ENCODE measurements at places on chromosomes 7 and 10.

GRCh38 chr7:157753713-157754415 lies 417.1 kb downstream of the DNAJB6 start:
- DNase-seq, result no peak

GRCh38 chr10:110508159-110508788 lies 10.6 kb downstream of the DUSP5 start:
- no peak for DNase-seq

DNA sequence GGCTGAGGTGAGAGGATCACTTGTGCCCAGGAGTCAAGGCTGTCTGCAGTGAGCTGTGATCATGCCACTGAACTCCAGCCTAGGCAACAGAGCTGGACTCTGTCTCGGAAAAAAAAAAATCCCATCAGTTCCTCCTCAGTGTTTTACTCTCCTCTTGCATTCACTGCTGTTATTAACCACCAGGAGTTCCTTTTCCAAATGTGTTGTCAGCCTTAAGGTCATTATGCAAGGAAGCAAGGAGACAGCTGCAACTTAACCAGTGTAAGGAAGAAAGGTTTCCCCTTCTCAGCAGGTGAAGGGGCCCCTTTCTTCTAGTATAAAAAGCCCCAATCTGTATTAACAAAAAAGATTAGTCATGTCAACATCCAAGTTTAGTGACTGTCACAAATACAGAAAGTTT lies 86.6 kb upstream of the LEP start:
- no peak for DNase-seq

GRCh38 chr10:122286867-122287266 lies 15.8 kb downstream of the BTBD16 start:
- peak; percentile 39 for DNase-seq

- DNase-seq, result no peak
Measured at GRCh38 chr10:20834825-20835224, 62.3 kb downstream of the NEBL start.

GRCh38 chr7:106657085-106657991 lies 3.6 kb downstream of the CCDC71L start:
- DNase-seq, result no peak

DNA sequence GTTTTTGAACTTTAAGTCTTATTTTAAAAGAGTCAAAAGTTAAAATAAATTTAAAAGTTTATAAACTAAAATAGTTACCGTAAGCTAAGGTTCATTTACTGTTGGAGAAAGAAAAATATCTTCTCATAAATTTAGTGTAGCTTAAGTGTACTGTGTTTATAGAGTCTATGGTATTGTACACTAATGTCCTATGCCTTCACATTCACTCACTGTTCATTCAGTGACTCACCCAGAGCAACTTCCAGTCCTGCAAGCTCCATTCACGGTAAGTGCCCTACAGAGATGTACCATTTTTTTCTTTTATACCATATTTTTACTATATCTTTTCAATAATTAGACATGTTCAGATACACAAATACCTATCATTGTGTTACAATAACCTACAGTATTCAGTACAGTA lies 97.6 kb downstream of the PTN start:
- no peak for DNase-seq

- DNase-seq, result no peak
Measured at GRCh38 chr7:14504134-14504533, 398.4 kb downstream of the DGKB start.

DNA sequence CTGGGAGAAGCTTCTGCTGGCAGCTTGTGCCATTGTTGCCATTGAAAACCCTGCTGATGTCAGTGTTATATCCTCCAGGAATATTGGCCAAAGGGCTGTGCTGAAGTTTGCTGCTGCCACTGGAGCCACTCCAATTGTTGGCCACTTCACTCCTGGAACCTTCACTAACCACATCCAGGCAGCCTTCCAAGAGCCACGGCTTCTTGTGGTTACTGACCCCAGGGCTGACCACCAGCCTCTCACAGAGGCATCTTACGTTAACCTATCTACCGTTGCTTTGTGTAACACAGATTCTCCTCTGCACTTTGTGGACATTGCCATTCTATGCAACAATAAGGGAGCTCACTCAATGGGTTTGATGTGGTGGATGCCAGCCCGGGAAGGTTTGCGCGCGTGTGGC lies 220.7 kb downstream of the ADK start:
- peak; percentile 4 for DNase-seq

DNA sequence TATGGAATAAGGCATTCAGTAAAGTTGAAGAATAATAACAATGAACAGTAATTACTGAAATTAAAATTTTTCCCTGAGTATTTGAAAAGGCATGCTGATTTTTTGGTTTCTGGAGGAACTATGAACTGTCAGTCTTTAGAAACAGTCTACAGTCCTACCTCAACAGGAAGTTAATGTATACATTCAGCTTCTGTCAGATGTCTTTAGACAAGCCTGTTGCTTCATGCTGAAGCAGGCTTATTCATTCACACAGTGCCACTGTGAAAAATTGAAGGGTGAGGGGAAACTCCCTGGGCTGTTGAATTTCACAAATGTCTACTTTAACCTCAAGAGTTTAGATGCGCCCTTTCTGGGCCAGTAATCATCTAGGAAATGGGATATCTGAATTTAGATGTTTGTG lies 3.5 kb downstream of the NRF1 start:
- no peak for DNase-seq

DNA sequence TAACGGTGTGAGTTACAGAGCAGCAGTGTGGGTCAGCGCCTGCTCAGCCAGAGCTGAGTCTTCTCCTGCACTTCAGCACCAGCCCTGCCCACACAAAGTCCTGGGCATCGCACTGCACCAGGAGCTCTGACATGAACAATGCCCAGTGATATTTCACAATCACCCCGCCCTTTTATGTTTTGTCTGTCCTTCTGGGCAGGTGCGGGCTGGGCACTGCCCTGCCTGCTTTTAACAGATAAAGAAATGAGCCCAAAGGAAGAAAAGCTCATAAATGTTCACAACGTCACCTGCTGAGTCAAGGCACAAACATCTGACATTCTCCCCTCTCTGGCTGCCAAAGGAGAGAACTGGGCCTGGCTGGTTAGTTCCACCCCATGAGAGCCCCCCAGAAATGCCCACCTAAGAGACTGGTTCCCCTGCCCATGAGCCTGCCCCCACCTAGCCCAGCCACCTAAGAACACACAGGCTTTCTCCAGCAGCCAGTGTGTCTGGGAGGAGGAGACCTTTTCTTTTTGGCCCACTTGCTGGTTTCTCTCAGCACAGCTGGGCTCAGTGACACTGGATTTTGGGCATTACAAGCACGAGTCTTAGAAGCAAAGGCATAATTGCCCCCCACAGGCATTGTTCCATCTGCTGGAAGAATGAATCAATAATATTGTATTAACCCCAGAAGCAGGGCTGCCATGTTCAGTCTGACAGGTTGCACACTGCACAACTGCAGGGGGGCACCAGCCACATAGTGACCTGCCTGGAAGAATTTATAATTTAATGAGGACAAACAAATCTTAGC lies 22.3 kb downstream of the CALML3 start:
- DNase-seq, result peak; percentile 57

GRCh38 chr7:150954201-150954985 lies 23.7 kb downstream of the KCNH2 start:
- no peak for DNase-seq

DNA sequence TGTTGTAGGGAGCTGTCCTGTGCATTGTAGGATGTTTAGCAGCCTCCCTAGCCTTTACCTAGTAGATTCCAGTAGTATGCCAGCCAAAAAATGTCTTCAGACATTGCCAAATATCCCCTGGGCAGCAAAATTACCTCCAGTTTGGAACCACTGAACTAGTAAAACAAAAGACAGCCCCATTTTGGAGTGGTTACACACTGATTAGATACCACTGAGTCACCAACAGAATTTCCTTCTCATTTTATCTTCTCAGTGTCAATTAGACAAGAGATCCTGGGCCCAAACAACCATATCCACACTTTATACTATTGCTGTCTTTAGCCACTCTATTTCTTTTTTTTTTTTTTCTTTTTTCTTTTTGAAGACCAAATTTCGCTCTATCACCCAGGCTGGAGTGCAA lies 3.5 kb upstream of the CCDC6 start:
- DNase-seq, result no peak

GRCh38 chr10:118471863-118472262 lies 123.6 kb downstream of the PRLHR start:
- peak; percentile 97 for DNase-seq

GRCh38 chr7:140559410-140559809 lies 80.1 kb upstream of the MKRN1 start:
- DNase-seq, result no peak

- no peak for DNase-seq
Measured at GRCh38 chr7:109479388-109479787, 909.7 kb downstream of the DNAJB9 start.

- peak; percentile 54 for DNase-seq
Measured at GRCh38 chr7:2821161-2821841, 22.8 kb downstream of the GNA12 start.

DNA sequence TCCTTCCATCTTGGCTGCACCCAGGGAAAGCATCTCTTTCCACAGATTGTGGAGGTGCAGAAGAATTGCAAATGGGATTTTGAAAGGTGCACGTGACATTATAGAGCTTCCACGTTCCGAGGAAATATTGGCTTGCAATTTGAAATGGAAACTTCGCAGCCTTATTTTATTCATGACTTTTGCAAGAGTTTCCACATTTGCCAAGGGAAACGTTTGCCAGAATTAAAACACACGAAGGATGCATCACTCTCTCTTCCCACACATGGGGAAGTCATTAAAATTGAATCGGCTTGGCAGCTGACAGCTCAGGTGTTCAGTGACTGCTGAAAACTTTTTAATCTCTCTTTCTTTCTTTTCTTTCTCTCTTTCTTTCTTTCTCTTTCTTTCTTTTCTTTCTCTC lies 475.4 kb upstream of the IGFBP3 start:
- no peak for DNase-seq

- DNase-seq, result no peak
Measured at GRCh38 chr10:44317856-44318255, 67.0 kb downstream of the CXCL12 start.

- DNase-seq, result no peak
Measured at GRCh38 chr10:16787361-16787791, 29.8 kb downstream of the RSU1 start.

GRCh38 chr10:22222236-22223190 lies 4.7 kb upstream of the EBLN1 start:
- DNase-seq, result no peak

GRCh38 chr7:148242294-148242821 lies 348.2 kb upstream of the C7orf33 start:
- peak; percentile 31 for DNase-seq

DNA sequence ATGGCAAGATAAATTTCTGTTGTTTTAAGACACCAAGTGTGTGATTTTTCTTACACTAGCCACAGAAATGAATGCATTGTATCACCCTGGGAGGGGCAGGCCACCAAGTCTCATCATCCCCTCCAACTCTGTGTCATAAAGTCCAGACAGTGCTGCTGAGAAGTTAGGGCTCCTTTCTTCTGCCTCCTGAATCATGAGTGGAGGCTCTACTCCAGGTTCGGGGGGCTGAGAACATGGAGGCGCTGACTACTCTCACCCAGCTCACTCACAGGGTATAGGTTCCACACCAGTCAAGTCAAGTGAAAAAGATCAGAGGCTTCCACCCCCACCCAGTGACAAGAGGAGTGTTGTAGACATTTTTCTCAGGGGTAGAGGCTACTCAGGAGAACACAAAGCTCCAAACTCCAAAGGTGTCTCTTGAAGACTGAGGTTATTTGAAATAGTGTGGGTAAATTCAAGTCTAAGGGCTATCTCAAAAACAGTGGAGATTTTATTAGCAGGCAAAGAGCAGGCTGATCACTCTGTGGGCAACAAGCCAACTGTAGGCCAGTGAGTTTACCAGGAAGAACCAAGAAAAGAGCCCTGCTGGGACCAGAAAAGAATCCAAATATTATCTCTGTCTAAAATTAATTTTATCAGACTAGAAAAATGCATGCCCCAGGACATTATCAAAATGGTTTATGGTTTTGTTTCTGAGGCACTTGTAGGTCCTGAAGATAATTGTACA lies 118.6 kb upstream of the RET start:
- DNase-seq, result no peak

- no peak for DNase-seq
Measured at GRCh38 chr7:47521816-47522561, 59.9 kb downstream of the TNS3 start.

- DNase-seq, result no peak
Measured at GRCh38 chr7:78081888-78082287, 283.3 kb downstream of the PHTF2 start.

GRCh38 chr7:105636982-105637381 lies 55.7 kb upstream of the EFCAB10 start:
- DNase-seq, result no peak

DNA sequence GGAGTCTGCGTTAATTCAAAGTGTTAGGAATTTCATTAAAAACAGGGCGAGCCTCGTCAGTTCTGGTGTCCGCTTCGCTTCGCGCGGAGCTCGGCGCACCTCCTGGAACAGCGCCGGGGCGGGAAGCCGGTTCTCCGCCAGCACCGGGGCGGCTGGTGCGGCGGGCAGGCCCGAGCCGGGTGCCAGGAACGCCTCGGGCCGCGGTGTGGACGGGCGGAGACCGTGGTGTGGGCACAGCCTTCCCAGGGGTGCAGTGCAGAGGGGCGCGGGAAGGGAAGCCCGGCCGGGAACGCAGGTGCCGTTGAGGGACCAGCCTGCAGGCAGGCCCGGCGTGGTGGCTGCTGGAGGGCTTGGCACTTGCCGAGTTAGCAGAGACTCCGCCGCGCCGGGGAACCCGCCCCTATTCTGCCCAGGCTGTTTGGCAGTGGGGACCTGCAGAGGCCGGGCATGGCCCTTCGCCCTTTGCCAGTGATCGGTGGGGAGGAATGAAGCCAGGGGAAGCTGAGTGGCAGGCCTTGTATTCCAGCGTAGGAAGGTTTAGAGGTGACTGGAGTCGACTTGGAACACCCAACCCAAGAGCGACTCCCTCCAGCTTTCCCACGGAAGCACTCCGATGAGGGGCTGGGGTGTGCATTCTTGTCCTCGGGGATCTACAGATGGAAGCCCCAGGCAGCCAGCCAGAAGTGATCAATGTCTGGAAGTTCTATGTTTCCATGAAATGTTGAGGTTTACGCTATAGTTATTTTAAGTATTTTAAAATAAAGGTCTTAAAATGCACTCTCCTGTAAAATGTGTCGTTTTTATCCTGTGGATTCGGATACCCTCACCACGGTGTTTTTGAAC lies 945 bp upstream of the RHEB start:
- DNase-seq, result no peak

GRCh38 chr7:21538936-21539495 lies 3.8 kb upstream of the DNAH11 start:
- no peak for DNase-seq

- DNase-seq, result no peak
Measured at GRCh38 chr10:112615269-112615668, 168.3 kb downstream of the VTI1A start.

DNA sequence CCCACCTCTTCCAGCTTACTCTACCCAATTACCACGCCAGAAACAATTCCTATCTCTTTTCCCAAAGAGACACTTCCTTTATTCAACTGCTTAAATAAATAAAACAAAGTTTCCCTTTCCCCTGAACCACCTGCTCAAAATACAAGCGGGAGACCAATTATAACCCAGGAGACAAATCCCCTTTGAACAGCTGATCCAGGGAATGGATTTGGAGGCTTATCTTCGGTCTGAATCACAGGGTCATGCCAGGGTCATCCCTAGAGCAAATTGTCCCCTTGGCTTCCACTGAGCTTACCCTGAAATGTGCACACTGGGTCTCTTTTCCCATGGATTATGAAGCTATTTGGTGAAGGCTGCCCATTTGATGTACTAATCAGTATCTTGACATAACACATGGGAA lies 99.9 kb upstream of the JAZF1 start:
- no peak for DNase-seq

GRCh38 chr7:137908106-137908505 lies 61.3 kb upstream of the DGKI start:
- no peak for DNase-seq
